ENCODE measurements at places on chromosomes 2 and 18.

DNA sequence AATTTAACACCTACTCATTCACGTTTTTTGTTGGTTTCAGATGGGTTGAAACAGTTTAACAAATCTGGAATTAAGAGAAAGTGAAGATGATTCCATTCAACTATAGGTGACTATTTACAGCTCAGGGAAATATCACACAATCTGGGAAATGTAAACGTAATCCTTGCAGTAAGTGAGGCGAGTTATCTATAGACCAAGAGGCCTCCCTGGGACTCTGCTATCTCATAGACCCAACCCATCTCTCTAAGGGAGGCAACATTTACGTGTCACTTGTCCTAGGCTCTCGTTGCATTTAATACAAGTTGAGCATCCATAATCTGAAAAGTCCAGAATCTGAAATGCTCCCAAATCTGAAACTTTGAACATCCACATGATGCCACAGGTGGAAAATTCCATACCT is 2.0 kb upstream of the MOB4 start:
- no peak for DNase-seq

DNA sequence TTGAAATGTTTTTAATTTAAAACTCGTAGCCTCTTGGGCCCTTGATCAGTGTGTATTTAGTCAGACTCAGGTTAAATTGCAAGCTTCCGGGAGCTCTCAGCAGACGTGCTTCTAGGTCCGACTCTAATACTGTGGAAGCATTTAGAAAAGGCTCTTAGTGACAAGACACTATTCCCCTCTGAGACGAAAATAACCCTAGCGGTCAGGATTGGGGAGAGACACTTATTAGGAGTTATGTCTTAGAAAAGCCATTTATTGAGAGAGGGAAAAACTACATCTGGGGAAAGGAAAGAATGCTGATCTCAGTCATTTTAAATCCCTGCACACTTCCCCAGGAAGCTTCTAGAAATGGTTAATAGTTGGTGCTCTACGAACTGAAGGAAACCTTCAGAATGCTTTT is 110.5 kb upstream of the NCK2 start:
- DNase-seq: no peak

- no peak for DNase-seq
Measured at GRCh38 chr2:206657087-206657486, 14.8 kb downstream of the FAM237A start.

DNA sequence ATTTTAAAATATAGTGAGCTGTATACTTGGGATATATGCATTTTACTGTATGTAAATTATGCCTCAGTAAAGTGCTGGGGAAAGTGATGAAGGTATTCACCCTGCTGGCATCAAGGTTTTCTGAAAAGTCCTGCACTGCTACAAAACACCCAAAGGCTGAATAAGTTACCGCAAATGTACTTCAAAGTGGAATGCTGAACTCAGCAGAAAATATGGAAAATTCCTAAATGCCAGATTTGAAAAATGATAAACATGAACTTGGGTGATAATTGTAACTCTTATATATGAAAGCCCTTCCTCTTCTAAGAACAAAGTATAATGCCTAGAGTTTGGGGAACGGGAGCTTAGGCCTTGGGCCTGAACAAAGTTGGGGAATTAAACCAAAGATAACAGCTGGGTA is 133.0 kb downstream of the GALNT1 start:
- DNase-seq: no peak

GRCh38 chr2:62999905-63000304 is 50.7 kb upstream of the OTX1 start:
- DNase-seq: no peak

Data from substantia nigra (tissue), 51 donors.